ENCODE measurements at places on chromosomes 6 and 20.

DNA sequence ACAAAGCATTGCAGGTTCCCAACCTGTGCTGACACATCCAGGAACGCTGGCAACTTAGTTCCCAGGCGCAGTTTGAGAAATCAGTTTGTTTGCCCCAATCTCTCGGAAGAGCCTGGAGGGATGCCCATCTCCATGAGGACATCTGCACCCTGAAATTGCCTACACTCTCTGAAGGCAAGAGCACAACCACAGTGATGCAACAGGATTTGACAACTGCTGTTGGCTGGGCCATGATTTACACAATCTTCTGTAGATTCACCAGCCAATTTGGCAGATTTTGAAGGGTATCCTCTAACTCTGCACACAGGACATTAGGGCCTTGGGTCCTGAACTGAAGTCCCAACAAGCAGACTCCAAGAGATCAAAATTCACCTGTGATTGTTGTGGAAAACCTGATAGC lies 3.4 kb downstream of the APMAP start:
- no peak for DNase-seq

DNA sequence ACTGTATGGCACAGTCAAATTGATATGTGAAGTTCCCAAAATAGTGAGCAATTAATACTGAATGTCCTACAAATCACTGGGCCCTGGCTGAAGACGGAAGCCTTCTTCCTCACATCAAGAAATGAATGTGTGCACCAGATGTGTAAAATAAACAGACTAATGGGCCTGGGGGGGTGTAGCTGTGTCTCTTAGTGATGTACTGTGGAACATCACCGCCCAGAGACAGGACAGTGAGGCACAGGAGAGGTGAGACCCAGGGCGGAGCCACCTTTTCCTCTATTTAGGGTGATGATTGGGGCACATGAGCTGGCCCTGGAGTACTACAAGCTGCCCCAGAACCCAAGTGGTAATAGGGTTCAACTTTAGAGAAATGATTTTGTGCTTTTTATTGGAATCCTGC lies 368.5 kb upstream of the ARID1B start:
- no peak for DNase-seq

GRCh38 chr6:31460361-31461025 lies 37.5 kb upstream of the MICB start:
- no peak for DNase-seq

- DNase-seq = no peak
These were observed 97.9 kb downstream of the ID4 start for GRCh38 chr6:19934996-19935591.

DNA sequence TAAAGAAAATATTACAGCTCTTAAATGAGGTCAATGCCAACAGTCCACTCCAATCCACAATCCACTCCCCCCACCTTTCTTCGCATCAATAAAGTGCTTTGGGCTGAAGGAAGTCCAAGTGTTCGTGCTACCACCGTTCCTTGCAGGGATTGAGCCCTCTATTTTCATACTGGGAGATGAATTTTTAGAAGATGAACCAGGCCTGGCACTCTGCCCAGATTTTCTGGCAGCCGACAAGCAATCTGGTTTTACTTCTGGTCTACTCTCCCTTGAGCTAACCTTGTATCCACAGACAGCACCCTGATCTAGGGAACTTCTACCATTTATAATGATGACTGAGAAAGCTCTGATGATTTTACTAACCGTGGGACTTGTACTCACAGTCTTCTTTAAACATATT lies 72.3 kb downstream of the BTBD9 start:
- DNase-seq = no peak

DNA sequence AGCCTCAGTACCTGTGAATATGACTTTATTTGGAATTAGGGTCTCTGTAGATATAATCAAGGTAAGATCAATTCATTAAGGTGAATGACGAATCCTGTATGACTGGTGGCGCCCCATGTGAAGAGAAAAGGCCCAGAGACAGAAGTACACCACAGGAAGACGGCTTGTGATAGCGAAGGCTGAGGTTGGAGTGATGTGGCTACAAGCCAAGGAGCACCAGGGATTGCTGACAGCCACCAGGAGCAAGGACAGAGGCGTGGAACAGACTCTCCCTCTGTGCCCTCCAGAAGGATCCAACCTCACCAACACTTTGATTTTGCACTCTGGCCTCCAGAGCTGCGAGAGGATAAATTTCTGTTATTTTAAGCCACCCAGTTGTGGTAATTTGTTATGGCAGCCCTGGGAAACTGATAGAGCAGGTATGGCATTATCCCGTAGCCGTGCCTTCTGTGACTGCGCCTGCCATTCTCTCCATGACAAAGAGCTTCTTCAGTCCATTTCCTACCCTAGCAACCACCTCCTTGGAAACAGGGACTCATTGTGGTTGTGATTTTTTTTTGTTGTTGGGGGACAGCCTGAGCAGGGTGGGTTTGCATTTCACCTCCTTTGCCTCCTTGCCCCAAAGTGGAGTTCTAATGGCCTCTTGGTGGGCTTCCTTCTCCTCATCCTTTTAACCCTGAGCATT lies 29.6 kb downstream of the PTK7 start:
- no peak for DNase-seq

- no peak for DNase-seq
These were observed 77.8 kb downstream of the RREB1 start for GRCh38 chr6:7185561-7185960.

DNA sequence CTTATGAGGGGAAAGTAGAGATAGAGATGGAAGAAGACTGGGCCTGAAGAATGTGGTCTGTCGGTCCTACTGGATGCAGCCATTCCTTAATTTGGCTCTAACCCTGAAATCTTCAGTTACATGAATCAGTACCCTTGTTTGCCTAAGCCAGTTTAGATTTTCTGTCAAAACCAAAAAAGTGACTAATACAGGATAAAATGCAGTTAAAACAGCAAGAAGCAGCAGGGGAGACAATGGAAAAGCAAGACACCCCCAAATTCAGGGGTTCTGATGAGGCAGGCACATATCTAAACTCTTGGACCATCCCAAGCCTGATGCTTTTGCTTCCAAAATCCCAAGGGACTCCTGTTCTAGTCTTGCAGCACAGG lies 17.4 kb upstream of the UBE2V1 start:
- no peak for DNase-seq

- DNase-seq = no peak
These were observed 57.9 kb upstream of the EMILIN3 start for GRCh38 chr20:41424546-41424945.

- DNase-seq = no peak
These were observed 35.9 kb downstream of the HLA-DRA start for GRCh38 chr6:32475392-32476206.

DNA sequence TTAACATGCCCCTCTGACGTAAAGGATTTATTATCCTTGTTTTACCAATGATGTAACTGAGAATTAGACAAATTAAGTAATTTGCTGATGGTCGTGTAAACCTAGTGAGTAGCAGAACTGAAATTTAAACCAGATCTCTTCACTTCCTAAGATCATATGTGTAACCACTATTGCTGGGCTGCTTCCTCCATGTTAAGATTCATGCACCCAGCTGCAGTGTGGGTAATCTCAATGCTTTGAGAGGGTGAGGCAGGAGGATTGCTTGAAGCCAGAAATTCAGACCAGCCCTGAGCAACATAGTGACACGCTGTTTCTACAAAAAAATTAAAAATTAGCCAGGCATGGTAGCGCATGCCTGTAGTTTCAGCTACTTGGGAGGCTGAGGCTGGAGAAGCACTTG lies 97.9 kb downstream of the L3MBTL3 start:
- no peak for DNase-seq

DNA sequence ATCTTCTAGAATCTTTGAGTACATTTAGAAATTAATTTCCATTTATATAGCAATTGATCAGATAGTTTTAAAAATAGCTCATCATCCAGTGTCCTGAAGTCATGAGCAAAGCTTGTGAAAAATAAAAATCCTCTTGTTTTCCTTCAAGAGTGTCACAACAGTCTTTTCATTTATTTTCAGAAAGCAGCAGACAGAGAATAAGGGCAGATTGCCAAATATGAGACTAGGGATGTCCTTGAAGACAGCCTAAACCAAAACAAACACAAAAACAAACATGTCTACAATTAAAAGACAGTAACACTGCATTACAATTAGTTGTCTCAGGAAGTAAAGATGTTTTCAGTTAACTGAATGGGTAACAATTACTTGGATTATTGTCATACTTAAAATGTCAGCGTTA lies 682.8 kb downstream of the TFAP2A start:
- no peak for DNase-seq

- DNase-seq = no peak
These were observed 101.1 kb downstream of the SMLR1 start for GRCh38 chr6:130928158-130928912.

DNA sequence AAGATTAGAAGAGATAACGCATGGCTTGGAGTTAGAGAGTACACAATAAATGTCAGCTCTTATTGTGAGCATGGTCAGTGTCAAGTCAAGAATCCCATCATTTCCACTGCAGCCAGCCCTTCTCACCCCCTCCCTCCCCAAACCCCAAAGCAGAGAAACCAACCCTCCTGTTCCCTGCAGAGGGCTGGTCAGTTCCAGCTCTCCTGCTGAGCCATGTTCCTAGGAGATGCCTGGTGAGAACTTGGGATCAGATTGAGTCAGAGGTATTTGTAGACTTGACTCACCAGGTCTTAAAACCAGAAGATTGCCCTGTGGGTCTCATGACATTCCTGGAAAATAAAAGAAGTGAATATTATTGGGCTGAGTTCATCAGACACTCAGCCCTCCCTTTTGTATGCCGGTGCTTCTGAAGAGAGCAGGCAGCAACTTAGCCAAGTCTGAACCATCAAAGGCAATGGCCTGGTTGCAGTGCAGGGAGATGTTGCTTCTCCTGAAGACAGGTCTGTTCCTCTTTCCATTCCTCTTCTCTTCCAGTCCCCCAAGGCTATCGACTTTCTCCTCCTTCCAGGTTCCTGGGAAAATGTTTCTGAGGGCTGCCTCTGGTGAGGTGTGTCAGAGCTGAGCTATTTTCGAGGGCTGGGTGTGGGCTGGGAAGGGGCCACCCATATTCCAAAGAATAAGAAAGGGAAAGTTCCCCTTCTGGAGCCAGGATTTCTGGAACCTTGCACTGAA lies 278.2 kb upstream of the SUPT3H start:
- no peak for DNase-seq

DNA sequence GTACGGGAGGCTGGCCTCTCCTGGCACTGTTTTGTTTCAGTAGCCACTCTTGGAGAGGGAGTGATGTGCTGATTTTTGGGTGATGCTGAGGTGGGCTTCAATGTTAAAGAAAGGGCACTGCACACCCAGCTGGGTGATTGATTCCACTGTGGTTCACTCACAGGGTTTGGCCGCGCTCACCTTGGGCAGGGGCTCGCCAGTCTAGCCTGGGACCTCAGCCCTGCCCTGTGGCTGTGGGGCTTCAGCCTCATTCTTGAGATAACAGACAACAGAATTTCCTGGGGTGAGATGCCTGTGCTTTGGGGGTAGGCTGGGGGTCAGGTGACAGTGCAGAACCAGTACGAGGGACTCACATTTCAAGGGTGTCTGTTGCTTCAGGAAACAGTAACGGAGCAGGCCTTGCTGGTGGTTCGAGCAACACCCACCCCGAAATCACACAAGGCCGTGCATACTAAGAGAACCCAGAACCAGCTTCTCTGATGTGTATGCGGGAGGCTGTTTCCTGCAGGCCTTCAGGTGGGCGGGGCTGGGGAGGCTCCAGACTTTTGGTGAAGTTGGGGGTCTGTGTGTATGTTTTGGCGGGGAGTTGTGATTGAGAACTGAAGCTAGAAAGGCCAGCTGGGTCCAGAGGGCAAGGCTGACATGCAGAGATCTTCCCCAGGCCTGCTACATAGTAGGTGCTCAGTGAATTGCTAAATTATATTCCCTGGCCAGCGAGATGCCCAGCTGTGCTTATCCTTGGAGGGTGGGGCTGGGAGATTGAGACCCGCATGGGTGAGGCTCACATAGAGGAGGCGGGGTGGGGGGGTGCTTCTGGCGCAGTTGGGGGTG lies 154.2 kb upstream of the RNF24 start:
- DNase-seq = no peak

GRCh38 chr6:4776131-4776492 lies at the start of gene CDYL:
CDYL (plus strand) TSS chr6:4776404; CDS start chr6:4776784, 380 bp downstream.
- peak; percentile 71 for DNase-seq

- no peak for DNase-seq
These were observed 127.6 kb upstream of the PMEPA1 start for GRCh38 chr20:57837208-57838035.

DNA sequence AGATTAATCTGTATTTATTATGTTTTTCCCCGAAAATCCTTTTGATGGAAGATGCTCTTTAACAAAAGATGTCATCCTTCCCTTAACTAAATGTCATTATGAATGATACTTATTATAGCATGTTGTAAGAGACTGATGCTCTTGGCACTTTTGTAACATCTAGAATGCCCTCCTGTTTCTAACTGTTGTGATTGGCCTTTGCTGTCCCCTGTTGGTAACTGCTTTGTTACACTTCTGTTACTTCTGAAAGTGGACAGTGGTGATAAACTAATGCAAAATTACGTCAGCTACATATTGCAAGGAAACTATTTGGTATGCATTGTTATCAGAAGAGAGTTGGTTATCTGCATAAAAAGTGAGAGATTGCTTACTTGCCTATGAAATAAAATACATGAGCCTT lies 5.8 kb downstream of the TTK start:
- DNase-seq = no peak

DNA sequence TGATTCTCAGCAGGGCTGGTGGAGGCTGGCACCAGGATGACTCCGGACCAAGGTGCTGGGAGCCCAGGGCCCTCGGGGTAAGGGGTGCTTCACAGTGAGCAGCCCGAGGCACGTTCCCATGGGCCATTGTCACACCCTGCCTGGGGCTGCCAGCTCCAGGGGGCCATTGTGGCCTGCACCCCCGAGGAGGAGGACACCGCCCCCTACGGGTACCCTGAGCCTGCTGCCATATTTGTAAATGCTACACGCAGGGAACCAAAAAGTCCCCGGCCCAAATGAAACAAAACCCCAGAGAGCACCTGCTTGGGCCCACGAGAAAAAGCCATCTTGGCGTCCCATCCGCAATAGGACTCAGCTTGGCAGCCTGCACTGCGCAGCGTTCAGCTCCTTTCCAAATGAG lies 64.7 kb upstream of the GATA5 start:
- no peak for DNase-seq

GRCh38 chr6:112409311-112409710 lies 62.2 kb downstream of the RFPL4B start:
- DNase-seq = no peak

- DNase-seq = no peak
These were observed 1.1 kb upstream of the LCA5 start for GRCh38 chr6:79538106-79538971.

GRCh38 chr6:170231293-170232185 lies 59.3 kb downstream of the DLL1 start:
- DNase-seq = no peak

DNA sequence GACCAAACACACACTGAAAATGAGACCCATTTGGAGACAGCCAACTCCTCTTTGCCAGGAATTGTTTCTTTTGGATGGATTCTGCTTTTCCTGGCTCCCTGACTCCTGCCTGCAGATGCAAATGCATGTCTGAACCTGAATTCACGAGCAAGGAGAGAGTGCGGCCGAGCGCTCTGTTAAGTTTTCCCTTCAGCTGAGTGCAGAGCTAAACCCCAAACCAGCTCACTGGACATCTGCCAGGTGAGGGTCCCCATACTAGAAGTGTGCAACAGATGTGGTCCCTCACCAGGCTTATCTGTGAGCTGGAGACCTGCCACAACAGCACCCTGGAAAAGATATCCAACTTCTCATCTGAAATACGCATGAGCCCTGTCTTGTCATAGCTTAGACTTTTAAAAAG lies 59.0 kb downstream of the CD164 start:
- DNase-seq = no peak
